LHCN-M2 (cell line): ENCODE measurements at places on chromosomes 16 and 17. TPM values are rescaled to one million over a fixed set of nuclear protein-coding genes. Genes with fewer than 3 reads are reported as not detected.

DNA sequence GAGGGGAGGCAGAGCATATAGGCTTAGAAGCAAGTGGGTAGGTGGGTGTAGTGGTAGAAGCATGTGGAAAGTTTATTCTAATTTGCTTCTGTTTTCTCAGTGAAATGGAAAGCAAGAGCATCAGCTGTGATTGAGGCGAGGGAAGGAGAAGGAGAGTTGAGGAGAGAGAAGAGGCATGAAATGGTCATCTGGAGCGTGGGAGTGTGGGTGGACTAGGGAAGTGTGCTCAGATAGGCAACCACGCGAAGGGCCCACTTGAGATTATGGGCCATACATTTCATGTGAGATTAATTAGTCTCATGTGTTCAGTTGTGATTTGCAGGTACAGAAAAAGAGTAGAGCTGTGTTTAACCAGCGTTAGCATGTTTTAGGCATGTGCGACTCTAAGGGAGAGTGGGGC is 20.8 kb upstream of the CDC6 start:
- DNase-seq, result no peak

- DNase-seq, result no peak
Measured at GRCh38 chr17:43226393-43226792, 2.0 kb downstream of the CCDC200 start.

- DNase-seq, result no peak
Measured at GRCh38 chr17:17762744-17763105, 74.1 kb downstream of the SREBF1 start.

- DNase-seq, result no peak
Measured at GRCh38 chr16:27429330-27429871, 27.4 kb downstream of the IL21R start.

- no peak for DNase-seq
Measured at GRCh38 chr17:17424552-17424951, 52.2 kb upstream of the MED9 start.

DNA sequence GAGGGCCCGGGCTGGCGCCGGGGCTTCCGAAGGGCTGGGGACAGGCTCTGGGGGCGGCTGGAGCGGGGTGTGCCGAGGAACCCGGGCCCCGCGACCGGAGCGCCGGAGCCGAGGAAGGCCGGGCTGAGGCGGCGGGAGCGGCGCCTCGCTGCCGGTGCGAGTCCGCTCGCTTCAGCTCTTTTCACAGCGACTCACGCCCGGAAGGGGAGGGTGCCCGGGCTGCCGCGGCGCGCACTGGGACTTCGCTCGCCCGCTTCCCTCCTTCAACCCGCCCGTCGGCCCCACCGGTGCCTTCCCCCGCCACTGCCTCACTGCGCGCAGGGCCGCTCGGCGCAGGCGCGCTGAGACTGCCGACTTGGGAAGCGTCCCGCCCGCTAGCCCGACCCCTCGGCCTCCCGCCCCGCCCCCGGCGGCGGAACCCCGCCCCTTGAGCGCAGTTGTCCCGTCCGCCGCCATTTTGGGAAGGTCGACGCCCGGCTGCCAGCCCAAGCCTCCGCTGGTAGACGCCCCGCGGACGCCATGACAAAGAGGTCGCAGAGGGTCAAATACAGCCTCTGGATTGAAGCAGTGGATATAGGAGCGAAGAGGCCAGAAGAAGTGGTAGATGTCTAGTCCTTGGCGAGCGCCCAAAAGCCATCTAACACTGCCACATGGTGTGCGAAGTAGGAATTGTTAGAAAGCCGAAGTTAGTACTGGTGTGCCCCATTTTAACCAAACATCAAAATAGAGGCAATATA is at the start of gene UBE2G1:
Gene UBE2G1, minus strand, starts transcription at position 349 of the 737 bp plus-strand sequence. CDS start 359 bp downstream, outside the sequence.
- peak; percentile 98 for DNase-seq

- no peak for DNase-seq
Measured at GRCh38 chr17:50484386-50485155, 5.9 kb downstream of the RSAD1 start.

- no peak for DNase-seq
Measured at GRCh38 chr16:66598111-66598510, 6.4 kb upstream of the CMTM3 start.

- DNase-seq, result no peak
Measured at GRCh38 chr17:78637643-78638420, 60.6 kb upstream of the DNAH17 start.

RDM1 gene
- total RNA-seq, result 0.77 and 1.8 TPM in 2 replicates

WNT9B gene
- not detected in 2 replicates for total RNA-seq
